SJCRH30 (cell line): ENCODE measurements at places on chromosomes 7 and 10.

DNA sequence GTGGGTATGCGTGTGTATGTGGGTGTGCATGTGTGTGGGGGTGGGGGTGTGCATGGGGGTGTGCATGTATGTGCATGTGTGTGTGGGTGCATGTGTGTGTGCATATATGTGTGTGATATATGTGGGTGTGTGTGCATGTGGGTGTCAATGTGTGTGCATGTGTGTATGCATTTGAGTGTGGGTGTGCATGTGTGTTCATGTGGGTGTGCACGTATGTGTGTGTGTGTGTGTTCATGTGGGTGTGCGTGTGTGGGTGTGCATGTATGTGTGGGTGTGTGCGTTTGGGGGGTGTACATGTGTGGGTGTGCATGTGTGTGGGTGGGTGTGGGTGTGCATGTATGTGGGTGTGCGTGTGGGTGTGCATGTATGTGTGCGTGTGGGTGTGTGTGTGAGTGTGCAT, 42.6 kb downstream of the GTF2IRD1 start:
- H3K4me1 ChIP-seq = no peaks in the 10 kb centered on the region; the same call in 1 of the 2 replicates
- H3K27ac ChIP-seq = no peak overlapping the region
- no peaks in the 10 kb centered on the region for H3K27me3 ChIP-seq
- DNase-seq = no peak
- peaks cover 34% of the 10 kb centered on the region for H3K36me3 ChIP-seq
- no peak overlapping the region for H3K4me3 ChIP-seq

- no peaks in the 10 kb centered on the region for H3K27me3 ChIP-seq
- peak overlapping the region; percentile 92 for H3K27ac ChIP-seq
- H3K4me1 ChIP-seq = no peaks in the 10 kb centered on the region
- peak overlapping the region; percentile 69 for H3K4me3 ChIP-seq
Observed at GRCh38 chr10:96090463-96090800, 39.7 kb upstream of the ZNF518A start.

- no peak for DNase-seq
- H3K27me3 ChIP-seq = no peaks in the 10 kb centered on the region
- no peak overlapping the region for H3K27ac ChIP-seq
- H3K4me1 ChIP-seq = no peaks in the 10 kb centered on the region
- H3K4me3 ChIP-seq = no peak overlapping the region
Observed at GRCh38 chr7:29247963-29248236, 53.3 kb downstream of the CHN2 start.

DNA sequence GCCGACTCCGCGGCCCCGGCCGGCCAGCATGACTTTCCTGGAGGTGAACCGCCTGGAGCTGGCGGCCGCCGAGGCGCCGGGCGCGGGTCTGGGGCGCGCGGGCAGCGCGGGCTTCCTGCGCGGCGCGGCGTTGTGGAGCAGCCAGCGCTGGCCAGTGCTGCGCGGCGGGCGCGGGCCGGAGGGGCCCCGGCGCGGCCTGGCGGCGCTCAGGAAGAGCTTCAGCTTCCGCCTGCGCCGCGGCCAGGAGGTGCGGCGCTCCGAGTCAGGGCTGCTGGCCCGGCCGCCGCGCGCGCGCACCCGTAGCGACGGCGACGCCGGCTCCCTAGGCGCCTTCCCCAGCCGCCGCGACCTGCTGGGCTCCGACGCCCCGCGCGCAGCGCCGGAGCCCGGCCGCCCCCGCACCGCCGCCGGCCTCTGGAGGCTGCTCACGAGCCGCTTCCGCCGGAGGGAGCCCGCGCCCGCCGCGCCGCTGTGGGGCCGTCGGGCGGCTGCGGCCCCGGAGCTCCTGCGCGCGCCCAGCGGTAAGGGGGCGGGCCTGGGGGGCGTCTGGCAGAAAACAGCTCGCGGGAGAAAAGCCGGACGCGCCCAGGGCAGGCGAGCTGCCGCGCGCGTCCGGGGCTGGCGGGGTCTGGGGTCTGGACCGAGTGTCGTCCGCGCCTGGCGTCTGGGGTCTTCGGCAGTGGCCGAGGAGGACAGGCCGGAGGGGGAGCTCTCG, 29.0 kb downstream of the AGAP3 start:
- no peak overlapping the region for H3K4me3 ChIP-seq
- H3K36me3 ChIP-seq = peaks cover 20% of the 10 kb centered on the region
- DNase-seq = no peak
- no peaks in the 10 kb centered on the region for H3K4me1 ChIP-seq
- H3K27ac ChIP-seq = no peak overlapping the region

- H3K27ac ChIP-seq = no peak overlapping the region
- H3K4me1 ChIP-seq = 0 out of 2 replicates have a peak, but pooled peaks cover 4% of the 10 kb centered on the region
- no peaks in the 10 kb centered on the region for H3K27me3 ChIP-seq
Observed at GRCh38 chr7:101680406-101681145, 51.5 kb upstream of the MYL10 start.
